ENCODE measurements at places on chromosomes 7 and 10. TPM values are rescaled to one million over a fixed set of nuclear protein-coding genes. Genes with fewer than 3 reads are reported as not detected.

Gene IL2RA
- total RNA-seq = not detected

DNA sequence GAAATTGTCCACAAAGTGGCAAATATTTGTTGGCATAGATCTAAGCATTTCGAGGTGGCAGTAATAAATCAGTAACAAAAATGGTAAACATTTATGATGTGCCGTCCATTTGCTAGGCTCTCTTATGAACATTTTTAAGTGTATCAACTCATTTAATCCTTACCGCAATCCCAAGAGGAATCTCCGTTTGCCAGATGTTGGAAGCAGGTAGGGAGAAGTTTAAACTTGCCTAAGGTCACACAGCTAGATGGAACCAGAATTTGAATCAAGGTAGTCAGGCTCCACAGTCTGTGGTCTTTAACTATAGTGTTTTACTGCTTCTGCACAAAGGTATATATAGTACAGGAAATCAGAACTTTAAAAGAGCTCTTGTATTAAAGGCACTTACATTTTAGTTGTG lies 2.6 kb downstream of the MKLN1 start:
- no peak for DNase-seq

Gene FHIP2A
- total RNA-seq = 18.3 TPM

GRCh38 chr7:154990964-154991540 lies 11.9 kb downstream of the PAXIP1 start:
- DNase-seq = no peak

GRCh38 chr10:102146971-102147428 lies 5.2 kb upstream of the NOLC1 start:
- DNase-seq = no peak

Gene EEF1AKMT2
- 18.3 TPM for total RNA-seq

DNA sequence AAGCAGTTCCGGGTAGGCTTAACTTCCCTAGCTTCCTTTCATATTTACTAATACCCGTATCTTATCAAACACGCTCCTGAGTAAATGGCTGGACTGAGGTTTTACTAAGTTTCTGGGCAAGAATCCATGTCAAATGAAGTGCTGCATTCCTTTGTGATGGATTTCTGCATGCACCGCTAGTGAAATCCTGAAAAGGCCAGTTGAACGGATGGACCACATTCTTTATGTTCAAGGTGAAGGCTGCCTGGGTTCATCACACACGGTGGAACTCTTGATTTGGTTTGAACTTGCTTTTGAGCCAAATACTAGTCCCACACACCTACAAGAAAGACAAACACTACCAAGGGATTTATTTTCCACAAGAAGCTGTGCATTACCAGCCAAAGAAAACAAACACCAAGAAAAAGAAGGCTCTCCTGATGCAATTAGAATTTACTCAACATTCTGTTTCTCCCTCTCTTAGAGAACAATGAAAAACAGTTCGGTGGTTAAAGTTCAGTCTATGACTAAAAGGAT lies 255.0 kb upstream of the SEMA3C start:
- DNase-seq = peak; percentile 43

Gene ADARB2
- 0.19 TPM for total RNA-seq

DNA sequence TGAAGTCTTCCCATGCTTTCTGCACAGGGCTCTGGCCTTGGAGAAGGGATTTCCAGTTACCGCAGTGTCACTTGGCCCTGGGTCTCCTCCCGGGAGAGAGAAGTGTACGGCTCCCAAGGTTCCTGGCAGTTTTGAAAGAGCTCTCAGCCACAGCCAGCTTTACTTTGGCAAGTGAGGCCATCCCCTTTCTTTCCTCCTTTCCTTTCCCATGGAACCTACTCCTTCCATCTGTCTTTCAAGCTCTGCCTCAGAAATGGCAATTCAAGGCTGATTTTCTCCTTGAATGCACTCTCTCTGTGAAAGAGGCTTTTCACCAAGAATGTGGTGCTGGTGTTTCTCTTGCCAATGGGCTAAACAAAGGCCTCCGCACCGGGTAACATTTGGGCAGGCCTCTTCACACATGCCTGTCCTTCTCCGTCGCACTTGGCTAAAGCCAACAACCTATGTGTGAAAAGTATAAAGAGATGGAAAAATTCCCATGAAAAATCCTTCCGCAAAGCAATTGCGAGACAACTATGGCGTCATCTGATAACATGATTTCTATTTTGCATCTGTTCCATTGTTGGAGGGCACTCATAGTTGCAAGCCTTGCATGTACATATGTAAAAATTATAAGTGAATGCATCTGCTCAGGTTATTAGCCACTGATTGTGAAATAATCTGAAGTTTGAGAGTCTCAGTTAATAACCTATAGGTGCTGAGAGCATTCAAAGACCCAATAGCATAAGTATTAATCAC lies 125.4 kb downstream of the PFKFB3 start:
- DNase-seq = no peak

DNA sequence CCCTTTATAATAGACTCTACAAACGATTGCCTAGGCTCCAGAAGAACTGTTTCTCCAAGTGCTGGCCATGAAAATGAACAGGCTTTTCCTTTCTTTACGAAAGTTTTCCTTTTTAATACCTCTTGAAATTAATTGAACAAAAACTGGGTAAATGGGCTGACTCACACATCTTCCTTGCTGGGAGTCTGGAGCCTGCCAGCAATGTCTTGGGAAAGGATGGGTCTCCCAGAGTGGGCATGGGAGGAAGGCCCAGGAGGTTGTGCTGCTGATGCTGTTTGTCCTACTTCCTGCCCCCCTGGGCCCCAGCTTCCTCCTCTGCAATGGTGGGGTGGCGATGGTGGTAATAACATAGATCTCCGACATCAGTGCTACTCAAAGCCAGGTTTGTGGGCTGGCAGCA lies 174.1 kb downstream of the RPS24 start:
- DNase-seq = no peak

GRCh38 chr7:20307119-20307518 lies 23.6 kb upstream of the ITGB8 start:
- DNase-seq = no peak

GRCh38 chr10:70784471-70784870 lies 706 bp downstream of the TBATA start:
- DNase-seq = no peak

Gene TMEM26
- total RNA-seq = 2.3 TPM

DNA sequence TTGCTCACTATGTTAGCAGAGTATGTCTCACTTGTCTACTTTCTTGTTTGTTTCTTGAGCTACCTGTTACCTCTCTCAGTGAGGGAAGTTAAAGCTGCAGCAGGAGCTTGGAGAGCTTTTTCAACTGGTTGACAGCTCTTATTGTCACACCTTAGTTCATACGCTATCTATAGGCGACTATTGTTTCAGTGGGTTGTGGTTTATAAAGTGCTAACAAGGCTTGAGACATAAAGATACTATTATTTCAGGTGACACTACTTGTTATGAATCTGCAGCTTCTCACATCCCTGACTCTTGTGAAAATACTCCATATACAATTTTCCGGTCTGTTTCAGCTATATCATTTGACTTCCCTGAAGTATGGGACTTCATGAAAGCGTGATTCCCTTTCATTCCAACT lies 167.4 kb downstream of the CSTF2T start:
- DNase-seq = no peak

Gene PHF14
- 63.6 TPM for total RNA-seq

- DNase-seq = no peak
These were observed 64.0 kb downstream of the CAMK1D start for GRCh38 chr10:12413369-12413711.

Gene TYW1B
- total RNA-seq = 4.4 TPM

DNA sequence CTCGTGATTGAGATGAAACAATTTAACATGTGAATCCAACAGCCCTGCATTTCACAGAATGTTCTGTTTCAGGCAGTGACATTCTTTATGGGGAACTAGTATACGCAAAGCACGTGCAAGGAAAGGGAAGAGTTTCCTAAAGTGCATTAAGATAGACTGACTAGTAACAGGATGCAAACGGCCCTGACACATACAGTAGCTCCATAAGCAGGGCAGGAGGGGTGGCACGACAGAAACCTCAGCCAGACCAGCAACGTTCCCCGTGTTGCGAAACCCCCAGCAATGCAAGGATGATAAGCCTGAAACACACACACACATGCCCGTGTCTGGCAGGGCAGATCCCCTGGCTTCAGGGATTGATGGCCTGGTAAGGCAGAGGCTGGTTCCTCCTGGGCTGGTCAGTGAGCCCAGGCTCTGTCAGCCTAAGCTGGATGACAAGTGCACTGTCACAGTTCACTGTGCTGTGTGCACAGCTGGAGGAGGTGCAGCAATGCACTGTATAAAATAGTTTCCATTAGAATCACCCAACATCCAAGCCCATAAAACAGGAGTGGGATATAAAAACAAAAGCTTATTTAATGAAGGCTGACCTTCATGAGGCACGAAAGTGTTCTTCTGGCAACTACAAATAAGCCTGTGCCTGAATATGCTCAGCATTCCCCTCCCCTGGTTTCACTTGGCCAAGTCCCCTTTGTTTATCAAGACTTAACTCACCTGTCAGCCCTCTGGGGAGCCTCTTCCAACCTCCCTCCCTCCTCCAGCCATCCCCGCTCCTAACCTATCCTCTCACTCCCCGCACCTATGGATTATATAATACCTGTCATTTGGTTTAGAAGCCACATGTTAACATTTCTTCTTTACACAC lies 88.8 kb downstream of the GSAP start:
- no peak for DNase-seq

DNA sequence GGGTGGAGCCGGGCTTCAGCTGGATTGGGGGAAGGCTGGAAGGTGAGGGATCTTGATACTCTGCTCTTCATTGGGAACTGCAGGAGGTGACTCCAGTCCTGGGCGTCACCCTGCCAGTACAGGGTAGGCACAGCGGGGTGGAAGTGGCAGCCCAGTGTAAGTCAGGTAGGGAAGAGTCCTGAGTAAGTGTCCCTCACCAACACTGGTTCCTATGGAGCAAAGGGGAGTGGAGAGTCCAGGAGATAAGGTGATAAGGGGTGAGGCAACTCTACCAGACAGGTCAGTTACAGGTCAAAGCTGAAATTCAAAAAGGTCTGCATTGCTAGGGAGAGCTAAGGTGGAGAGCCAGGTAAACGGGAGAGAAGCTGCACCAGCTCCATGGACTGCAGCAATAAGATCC lies 145.6 kb upstream of the NFE2L3 start:
- DNase-seq = no peak

DNA sequence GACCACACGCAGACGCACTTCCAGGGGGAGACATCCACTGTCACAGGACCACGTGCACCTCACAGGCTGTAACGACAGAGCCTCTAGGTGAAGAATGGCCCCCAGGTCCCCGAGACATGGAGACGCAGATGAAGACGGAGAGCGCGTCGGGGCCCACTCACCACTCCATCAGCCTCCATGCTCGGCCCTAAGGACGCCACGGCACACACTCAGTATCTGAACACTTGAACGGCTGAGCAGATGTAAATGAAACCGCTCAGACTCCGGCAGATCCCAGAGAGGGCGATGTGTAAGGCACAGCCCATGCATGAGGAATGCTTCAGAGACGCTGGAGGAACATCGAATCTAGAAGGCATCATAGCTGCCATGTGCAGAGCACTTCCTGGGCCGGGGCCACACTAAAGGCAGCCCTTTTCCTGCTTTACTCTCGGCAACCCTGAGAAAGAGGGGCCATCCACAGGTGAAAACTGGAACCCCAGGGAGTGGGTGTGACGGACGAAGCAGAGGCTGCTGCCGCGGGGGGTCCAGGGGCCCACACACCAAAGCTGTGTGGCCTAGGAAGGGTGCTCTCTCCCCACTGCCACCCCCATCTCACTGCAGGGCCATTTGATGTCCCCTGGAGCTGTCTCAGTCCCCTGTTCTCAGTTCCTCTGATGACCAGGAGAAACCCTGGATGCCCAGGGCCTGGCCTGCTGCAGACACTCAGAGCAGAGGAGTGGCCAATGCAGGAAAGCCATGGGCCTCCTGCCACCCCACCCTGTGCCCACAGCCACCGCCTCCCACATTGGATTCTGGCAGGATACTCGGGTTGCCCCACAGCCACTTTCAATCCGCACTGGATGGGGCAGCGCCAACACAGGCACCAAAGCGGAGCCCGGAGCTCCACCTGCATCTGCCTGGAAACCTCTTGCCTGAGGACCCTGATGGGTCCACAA lies 253.8 kb downstream of the MAD1L1 start:
- no peak for DNase-seq

Gene LBX1
- 11.7 TPM for total RNA-seq

Gene CNTNAP2
- total RNA-seq = not detected

- no peak for DNase-seq
These were observed 500.3 kb upstream of the MKI67 start for GRCh38 chr10:128626397-128627000.

Gene WIPF3
- total RNA-seq = 2.5 TPM

- no peak for DNase-seq
These were observed 546.8 kb downstream of the LRMDA start for GRCh38 chr10:75978213-75978612.

DNA sequence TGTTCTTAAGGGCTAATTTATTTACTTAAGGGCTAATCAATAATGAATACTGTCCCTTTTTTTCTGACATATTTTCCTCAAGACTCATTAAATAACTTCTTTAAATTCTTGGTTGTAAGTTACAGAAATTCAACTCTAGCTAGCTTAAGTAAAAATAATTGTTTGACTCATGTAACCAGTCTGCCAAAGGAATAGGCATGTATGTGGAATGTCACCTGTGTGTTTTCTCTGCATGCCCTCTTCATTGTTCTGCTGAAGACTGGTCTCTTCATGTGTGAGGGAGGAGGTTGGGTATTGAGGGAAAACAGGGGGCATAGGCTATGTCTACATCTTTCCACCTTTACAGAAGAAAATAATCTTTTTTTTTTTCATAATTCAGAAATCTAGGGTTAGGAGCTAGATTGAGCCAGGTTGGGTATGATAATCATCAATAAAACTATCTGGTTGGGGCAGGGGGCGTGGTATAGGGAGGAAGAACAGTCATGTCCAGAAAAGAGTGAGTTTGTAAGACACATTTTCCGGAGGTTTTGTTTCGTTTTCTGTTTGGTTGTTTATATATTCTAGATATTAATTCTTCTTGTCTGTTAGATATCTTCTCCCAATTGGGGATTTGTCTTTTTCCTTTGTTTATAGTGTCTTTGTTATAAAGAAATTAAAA lies 37.9 kb downstream of the EXOC4 start:
- DNase-seq = peak; percentile 27

Gene AQP1
- total RNA-seq = 3.9 TPM

GRCh38 chr10:61272781-61273180 lies 180.4 kb downstream of the TMEM26 start:
- no peak for DNase-seq

DNA sequence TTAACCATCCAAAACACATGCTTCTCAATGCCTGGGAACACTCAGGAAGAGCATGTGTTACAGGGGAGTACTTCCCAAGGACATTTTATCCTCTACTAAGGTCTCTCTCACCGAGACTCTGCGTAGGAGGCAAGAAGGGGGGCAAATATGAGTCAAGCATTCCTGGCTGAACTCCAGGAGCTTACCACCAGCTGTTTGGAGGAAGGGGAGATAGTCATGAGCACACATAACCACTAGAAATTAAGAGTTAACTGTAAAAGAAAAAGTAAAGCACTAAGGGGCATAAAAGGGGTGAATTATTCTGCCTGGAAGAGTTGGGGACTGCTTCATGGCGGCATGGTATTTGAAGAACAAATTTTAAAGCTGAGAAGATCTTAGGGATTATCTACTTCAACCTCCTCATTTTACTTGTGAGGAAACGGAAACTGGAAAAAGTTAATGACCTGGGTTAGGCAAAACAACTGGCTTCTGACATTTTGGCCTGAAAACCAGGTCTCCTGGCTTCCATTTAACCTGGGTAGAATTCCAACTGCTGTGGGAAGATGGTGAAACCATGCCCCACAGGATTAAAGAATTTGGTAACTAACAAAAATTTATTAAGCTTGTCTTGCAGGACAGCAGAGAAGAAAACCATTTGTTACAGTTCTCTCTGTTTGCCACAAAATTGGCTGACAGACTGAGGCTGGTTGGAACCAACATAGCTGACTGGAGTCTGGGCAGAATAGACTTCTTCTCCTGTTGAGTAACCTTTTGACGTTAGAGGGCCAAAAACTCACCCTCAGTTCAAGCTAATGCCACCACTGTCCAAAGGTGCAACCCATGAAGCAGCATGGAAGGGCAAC lies 85.5 kb downstream of the SLC25A13 start:
- DNase-seq = peak; percentile 96
